ENCODE measurements at places on chromosomes 2 and 18.

DNA sequence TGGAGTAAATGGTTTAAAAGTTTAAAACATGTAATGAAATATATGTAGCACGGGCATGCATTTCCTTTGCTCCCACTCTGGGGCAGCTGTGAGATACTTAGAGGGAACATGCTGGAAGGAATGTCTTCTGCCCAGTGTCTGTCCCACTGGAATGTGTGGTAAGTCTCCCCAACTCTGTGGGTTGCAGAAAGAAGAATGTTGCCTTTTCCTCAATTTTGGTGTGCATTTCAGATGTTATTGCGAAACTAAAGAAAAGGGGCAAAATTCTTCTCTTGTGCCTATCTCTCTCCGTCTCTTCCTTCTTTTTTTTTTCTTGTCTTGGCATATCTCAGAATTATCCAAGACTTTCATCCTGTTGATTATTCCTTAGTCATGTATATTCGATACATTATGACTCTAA, 201.1 kb downstream of the SH3RF3 start:
- DNase-seq = no peak

- DNase-seq = no peak
Observed at GRCh38 chr2:223050900-223051504, 988 bp upstream of the KCNE4 start.

- no peak for DNase-seq
Observed at GRCh38 chr2:38797250-38797676, 19.3 kb downstream of the GEMIN6 start.

- DNase-seq = no peak
Observed at GRCh38 chr2:227834916-227835650, 21.4 kb downstream of the CCL20 start.

DNA sequence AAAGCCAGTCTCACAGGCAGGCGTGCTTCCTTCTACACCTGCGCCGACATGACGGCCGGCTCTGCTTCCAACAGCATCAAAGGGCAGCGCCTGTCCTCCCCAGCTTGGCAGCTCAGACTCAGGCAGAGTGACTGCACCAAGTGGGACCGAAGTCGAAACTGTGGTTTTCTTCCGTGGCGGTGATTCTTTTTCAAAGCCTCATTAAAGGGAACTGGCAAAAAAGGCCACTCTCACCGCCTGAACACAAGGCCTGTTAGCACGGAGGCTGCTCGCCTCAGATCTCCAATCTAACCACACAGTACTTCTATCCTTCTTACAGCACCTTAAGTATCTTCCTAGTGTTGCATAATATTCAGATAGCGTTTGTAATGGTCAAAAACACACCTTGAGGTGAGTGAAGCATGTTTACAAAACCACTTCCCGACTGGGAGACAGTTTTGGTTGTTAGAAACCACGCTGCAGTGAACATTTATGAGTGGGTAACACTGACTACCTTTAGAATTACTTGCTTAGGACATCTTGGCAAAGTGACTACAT, 236.4 kb downstream of the HDAC4 start:
- DNase-seq = no peak

- peak; percentile 53 for DNase-seq
Observed at GRCh38 chr2:171432969-171433762, 624 bp downstream of the METTL8 start.

GRCh38 chr2:105712166-105712915, 32.4 kb upstream of the NCK2 start:
- DNase-seq = no peak
